ENCODE measurements at places on chromosomes 12 and 14.

DNA sequence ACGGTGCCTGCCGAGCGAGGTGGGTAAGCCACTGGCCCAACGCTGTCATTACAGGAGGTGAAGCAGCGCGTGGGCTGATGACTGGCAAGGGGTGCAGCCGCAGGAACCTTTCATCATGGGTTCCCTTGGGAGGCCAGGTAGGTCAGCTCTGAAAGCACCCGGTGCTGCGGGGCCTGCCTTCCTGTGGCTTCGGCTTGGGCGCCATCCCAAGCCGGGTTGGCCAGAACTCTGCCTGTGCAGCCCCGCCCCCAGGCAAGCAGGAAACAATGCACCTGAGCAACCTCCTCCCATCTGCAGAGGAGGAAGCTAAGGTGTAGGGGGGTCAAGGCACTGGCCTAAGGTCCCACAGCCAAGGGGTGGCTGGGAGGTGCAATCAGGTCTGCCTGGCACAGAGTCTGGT is 20.0 kb upstream of the HHIPL1 start:
- no peak for DNase-seq

- DNase-seq, result no peak
Observed at GRCh38 chr14:71336489-71337192, 429.4 kb downstream of the PCNX1 start.

DNA sequence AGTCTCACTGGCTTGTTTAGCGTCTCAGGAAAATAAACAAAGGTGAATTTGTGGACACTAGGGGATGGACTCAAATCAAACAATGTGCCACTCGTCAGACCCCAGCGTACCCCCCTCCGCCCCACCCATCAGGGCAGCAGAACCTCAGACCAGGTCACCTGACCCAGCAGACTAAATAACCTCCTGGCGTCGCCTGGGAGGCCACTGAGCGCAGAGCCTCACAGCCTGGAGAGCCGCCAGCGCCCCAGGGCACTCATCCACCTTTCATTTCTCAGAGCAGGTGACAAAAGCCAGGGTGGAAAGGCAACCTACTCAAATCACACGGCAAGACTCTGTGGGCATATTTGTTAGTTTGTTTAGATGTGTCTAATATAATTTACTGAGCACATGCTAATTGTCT is 100.9 kb downstream of the DICER1 start:
- no peak for DNase-seq

- DNase-seq, result no peak
Observed at GRCh38 chr12:11868027-11868426, 202.7 kb upstream of the BCL2L14 start.

DNA sequence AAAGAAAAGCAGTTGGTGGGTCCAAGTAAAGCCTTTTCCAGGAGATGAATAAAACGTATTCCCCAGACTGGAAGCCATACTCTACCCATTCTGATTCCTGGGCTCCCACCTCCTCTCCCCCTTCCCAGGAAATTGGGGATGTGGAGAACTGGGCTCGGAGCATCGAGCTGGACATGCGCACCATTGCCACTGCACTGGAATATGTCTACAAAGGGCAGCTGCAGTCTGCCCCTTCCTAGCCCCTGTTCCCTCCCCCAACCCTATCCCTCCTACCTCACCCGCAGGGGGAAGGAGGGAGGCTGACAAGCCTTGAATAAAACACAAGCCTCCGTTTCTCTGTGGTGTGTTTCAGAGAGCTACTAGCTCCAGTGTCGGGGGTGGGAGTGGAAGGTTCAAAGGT is 822 bp upstream of the RDH5 start:
- DNase-seq, result no peak

DNA sequence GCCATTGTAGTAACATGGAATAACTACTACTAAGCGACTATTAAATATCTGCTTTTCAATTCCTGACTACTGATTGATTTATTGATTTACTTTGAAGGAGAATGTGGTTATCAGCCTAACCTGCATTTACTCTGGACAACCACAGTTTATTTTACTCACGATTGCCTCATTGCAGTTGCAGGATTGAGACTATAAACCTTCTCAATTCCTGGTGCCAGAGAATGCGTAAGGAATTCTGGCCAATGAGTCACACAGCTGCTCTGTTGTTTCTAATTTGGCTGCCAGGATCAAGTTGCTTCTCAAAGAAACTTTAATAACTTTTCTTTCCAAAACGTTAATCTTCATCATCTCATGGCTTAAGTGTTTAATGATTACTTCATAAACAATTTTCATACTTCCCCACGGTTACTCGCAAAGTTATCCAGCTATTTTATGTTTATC is 13.1 kb upstream of the TMTC1 start:
- no peak for DNase-seq

DNA sequence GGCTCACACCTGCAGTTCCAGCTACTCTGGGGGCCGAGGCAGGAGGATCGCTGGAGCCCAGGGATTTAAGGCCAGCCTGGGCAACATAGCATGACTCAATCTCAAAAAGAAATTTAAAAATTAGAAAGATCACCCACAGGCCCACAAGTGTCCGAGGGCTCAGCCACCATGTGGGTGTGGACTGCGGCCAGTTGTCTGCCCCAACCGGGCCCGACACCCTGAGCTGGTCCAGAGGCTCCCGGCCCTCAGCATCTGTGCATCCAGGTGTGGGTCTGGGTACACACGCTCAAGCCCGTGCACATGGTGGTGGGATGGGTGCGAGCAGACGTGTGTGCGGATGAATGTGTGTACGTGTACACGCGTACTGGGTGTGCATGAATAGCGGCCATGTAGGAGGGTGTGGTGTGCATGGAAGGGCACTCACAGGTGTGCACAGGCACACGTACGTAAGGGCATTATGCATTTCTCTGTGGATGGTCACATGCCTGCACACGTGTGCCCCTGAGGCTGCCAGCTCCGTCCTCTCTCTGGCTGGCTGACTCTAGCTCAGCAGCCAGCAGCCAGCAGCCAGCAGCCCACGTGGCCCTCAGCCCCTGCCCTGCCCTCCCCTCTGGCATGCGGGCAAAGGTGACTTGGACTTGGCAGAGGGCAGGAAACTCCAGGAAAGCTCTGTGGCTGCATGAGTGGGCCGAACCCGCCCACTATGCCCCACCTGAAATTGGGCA is 23.3 kb upstream of the NUDT14 start:
- DNase-seq, result no peak

GRCh38 chr14:62532181-62532580 is 513.1 kb downstream of the KCNH5 start:
- DNase-seq, result no peak

DNA sequence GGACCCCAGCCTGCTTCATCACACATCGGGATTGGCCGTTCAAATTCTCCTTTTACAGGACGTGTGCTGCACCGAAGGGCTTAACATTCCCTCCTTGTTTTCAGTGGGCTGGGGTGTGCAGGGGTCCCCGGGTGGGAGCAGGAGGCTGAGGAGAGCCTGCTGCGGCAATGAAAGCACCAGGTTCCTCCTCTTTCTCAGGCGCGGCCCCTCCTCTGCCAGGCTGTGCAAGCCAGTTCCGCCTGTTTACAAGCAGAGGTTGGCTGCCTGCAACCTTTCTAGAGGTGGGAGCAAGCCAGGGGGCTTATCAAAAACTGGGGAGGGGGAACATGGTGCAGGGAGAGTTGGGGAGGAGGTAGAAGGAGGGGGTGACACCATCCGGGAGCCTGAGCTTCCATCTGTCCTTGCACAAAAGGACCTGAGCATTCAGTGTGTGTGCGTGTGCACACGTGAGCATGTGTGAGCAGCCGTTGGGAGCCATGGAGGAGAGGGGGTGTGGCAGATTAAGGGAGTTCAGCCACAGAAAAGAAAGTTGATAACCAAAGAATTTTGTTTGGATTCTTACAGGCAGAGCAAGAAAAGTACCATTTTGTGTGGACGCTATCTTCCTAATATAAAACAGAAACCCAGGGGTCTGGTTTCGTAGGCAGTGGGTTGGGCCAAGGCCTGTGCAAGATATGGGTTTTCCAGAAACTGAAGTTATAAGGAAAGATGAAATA is 108.8 kb upstream of the RFLNA start:
- no peak for DNase-seq

DNA sequence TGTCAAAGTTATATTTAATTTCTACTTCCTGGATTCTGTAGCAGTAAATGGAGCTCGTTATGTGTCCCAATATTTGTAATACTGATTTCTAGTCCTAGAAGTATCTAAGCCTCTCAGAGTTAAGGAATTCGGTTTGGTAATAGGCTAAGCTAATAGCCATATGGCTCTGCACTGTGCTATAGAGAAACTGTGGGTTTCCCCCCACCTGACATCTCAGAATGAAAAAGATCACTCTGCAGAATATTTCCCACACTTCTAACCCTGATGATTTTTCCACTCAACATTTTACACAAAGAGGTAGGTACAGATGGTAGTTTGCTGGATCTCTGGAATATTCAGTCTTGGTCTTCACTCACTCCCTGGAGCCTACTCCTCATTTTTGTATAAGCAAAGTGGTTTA is 71.2 kb downstream of the BORCS5 start:
- no peak for DNase-seq

GRCh38 chr12:45408729-45409114 is 192.8 kb downstream of the ANO6 start:
- no peak for DNase-seq

DNA sequence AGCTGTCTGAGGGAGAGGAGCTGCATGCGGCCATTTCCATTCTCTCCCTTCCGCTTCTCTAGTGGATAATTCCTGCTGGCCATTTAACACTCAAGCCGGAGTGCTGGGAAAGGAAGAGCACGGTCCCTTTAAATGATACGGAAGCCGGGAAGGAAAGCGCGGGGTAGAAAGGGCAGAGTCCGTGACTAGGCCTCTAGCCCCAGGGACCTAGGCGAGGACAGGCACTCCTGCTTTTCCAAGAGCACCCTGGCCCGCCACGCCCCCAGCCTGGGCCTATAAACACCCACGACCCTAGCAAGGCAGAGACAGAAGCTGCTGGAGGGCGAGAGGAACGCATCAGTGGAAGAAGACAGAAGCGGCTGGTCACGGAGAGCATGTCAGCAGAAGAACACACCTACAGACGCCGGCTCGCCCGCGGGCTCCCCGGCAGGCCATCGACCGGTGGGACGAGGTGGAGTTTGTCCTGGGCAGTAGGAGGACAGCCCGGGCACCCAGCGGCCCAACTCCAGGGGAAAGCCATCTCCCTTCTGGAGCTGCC is 1206.6 kb upstream of the TMEM132C start:
- no peak for DNase-seq

DNA sequence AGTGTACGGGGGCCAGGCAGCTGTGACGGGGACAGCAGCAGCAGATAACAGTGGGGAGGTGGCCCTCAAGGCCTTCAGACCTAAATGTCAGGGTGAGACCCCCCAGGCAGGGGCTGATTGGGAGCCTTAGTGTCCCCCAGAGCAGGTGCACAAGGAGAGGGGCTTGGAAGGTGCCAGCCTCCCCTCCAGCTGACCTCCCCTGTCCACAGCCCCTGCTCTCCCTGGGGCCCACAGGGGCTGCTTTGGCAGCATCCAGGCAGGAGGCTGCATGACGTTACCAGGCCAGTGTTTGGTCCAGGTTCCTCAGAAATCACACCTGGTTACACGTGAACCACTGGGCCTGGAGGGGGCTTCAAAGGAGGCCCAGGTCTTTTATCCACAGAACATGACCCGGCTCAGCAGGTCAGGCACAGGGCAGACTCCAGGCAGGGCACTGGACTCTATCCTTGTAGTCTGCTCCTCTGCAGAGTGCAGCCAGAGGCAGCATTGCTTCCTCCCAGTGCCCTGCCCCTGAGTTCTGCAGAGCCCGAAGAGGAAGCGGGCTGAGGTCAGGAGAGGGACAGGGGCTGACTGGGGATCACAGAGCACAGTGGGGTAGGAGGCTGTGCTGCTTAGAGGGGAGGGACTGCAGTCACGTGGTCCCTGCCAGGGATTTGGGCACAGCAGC is 2.6 kb upstream of the TRMT61A start:
- DNase-seq, result no peak

DNA sequence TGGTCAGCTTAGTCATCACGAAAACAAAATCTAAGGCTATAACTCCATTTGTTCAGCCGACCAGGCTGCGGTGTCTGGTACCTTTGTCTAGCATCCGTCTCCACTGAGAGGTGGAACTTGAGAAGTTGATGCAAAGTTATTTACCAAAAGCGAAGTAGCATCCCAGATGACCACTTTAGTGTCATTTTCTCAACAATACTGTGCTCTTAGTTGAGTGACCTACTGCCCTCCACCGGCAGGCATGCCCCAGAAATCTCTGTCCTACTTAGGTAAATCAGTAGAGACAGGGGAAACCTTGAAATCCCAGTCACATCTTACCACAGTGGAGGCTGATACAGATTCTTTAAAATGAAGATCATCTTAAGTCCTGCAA is 1.3 kb upstream of the ST8SIA1 start:
- no peak for DNase-seq

GRCh38 chr12:4449851-4450221 is 4.2 kb upstream of the FGF6 start:
- no peak for DNase-seq

DNA sequence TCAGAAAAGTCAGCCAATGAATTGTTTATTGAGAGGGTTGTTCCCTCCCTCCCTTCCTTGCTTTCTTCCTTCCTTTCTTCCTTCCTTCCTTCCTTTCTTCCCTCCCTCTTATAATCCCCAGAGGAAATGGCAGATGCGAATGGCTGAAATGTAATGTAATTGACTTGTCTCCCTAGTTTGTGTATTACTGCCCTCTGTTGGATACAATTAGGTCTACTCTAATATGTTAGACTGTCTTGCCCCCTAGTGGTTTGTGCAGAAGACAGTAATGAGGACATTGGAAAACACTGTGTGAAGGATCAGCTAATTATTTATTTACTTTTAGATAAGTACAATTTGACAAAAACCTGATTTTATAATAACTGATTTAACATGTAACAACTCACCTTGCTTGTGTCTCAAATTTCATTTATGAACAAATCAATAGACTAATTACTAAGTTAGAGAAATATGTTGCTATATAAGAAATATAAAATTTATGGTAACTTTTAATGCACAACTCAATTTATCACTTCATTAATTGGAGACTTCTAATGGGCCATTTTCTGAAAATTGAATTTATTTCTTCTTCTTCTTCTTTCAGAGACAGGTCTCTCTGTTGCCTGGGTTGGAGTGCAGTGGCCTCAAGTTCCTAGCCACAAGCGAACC is 229.8 kb upstream of the LRIG3 start:
- DNase-seq, result no peak

- no peak for DNase-seq
Observed at GRCh38 chr12:100512692-100513091, 39.0 kb downstream of the NR1H4 start.

GRCh38 chr14:99320621-99321235 is 48.7 kb upstream of the BCL11B start:
- no peak for DNase-seq

GRCh38 chr12:12088761-12089160 is 18.0 kb downstream of the BCL2L14 start:
- no peak for DNase-seq

- no peak for DNase-seq
Observed at GRCh38 chr14:53193193-53193592, 40.1 kb upstream of the DDHD1 start.
